ENCODE measurements at places on chromosomes 3 and 15.
A peak's percentile ranks its signal among the peaks of the same experiment; 100 is the strongest.

DNA sequence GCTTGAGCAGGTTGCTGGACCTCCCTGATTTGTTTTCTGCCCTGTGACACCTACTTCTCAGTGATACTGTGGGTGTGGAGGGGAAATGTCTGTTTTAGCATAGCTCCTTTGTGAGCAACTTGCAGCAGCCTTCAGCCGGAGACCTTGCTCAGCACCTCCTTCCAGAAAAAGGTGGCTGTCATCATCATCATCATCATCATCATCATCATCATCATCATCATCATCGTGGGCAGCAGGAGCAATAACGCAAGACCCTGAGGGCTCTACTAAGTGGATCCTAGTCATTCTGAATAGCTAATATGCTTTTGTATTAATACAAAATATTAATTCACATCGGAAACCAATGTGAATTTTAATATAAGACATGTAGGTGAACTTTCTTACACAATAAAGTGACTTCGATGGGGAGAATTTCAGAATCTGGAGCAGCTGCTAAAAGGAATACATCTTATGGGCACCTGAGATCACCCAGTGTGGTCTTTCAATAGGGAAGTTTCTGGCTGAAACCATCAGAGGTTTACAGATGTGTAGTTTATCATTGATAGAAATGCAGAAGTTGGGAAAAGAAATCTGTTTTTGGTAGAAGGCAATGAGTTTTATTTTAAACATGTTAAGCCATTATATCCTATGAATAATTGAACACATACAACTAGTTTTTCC, 8.6 kb downstream of the GABRR3 start:
- DNase-seq = no peak

DNA sequence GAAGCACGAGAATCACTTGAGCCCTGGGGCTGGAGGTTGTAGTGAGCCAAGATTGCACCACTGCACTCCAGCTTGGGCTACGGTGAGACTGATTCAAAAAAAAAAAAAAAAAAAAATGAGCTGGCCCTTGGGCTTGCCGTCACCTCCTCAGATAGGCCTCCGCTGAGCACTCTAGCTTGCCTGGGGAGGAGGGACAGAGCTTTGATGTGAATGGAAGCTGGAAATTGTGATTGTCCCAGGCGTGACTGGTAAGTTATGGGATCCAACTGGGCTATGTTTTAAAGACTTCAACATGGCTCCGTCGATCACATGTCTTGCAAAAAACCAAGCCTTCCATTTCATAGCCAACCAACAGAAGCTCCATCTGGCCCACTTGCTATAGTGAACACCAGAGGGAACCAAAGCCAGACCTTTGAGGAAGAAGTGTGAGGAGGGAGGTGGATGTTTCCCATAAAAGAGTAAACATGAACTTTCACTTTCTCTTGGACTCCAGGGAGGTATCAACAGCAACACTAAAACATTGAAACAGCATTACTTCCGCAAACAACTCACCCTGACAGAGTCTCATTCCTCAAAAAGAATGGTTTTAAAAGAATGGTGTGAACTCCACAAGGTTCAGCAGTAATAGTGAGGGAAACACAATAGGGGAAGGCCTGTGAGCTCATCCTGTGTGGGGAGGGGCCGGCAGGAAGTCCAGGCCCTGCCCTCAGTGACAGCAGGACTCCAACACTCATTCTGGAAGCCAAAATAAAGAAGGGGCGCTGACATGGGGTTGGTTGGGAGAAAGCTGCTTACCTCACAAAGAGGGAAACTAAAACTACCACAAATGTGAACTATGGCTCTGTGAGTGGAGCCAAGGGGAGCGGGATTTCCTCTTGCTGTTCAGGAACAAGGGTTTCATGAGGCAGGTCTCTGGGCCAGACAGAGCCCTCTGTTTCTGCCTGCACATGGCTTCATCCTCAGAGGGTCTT, 59.2 kb upstream of the IL12A start:
- DNase-seq = peak; percentile 49

- no peak for DNase-seq
These were observed 93.7 kb downstream of the NFKBIZ start for GRCh38 chr3:101943029-101943428.

DNA sequence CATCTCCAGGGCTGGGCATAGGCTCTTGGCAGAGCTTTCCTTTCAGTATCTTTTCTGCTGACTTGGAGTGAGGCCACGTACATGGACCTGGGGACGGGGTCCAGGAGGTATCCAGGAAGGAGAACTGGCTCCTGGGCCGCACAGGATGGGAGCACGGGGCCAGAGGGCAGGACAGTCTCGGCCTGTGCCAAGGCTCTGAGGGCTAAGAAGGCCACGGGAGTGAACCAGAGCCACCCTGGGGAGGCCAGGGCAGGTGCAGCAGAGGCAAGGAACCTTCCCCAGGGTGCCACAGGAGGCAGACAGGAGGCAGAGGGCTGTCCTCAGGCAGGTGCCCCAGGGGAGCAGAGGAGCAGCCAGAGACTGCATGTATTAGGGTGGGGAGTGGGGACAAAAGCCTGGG, 50.3 kb downstream of the PLXNA1 start:
- DNase-seq = no peak

- no peak for DNase-seq
These were observed 76.8 kb downstream of the ZPLD1 start for GRCh38 chr3:102511639-102512038.

- DNase-seq = no peak
These were observed 2.5 kb downstream of the SERPINI1 start for GRCh38 chr3:167738037-167738436.

GRCh38 chr15:68114840-68115239, 60.7 kb downstream of the PIAS1 start:
- no peak for DNase-seq

GRCh38 chr15:71715914-71716313, 94.4 kb upstream of the NR2E3 start:
- DNase-seq = no peak

DNA sequence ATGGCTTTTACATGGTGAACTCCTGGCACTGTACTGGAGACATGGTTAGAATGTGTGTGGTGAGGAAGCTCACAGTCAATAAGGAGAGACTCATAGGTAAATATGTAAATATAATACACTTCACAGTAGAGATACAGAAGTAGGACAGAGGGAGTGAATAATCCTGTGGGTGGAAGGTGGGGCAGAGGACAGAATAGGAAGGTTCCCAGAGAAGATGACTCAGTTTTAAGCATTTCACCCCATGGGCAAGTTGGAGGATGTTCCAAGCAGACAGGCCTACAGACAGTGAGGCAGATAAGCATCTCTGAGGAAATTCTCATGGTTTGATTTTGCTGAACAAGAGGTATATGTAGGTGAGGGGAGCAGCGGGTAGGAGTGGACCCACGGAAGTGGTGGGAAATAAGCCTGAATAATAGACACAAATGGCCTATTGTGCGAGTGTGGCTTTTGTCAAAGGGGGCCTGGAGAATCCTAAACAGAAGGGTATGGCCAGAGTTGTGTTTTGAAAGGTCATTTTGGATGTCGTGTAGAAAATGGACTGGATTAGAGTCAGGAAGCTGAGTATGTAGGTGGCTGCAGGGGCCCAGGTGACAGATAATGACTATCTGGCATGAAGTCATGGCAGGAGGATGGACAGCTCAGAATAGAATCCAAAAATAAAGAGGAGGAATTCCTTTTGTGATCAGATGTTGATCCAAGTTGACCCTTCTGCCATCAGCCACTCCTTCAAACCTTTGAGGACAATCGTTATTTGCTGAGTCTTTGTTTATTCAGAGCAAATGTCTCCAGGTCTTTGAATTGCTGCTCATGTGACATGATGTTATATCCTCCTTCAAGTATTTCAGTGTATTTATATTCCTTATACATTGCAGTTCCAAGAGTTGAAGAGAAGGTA, 97.3 kb upstream of the THRB start:
- DNase-seq = no peak

GRCh38 chr3:145903472-145904013, 257.4 kb downstream of the PLOD2 start:
- no peak for DNase-seq

DNA sequence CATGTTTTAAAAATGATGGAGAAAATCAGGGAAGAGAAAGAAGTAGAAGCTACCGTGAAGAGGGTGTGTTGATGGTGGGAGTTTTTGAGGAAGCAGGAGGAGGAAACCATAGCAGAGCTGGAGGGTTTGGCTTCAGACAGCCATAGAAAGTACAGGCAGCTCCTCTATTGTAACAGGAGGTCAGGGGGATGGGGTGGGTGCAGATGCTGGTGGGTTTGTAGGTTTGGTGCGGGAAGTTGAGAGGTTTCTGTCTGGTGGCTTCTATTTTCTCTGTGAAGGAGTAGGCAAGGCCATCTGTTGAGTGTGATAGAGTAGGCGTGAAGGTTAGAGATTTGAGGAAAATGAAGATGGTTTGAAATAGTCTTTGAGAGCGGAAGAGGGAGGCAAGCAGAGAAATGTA, 97.7 kb upstream of the TBC1D5 start:
- DNase-seq = no peak

DNA sequence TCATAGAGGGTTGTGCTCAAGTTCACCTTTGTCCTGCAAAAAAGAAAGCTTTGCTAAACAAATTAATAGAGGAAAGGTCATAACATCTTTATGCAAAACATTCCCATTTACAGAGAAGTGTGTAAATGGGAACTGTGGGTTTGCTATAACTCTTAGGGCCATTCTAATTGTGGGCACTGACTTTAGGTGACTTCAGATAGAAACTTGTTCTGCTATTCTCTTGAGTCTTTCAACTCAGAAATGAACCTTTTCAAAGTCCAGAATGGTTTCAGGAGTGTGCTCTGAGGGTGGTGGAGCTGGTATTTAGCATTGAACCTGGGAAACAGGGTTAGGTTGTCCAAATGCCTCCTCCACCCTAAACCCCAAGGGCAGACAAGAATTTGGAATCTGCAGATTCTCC, 34.0 kb downstream of the SPTSSB start:
- DNase-seq = no peak

GRCh38 chr3:181691901-181692300, 19.8 kb upstream of the SOX2 start:
- no peak for DNase-seq

- no peak for DNase-seq
These were observed 34.6 kb downstream of the HSPBAP1 start for GRCh38 chr3:122758877-122759560.

GRCh38 chr3:101964861-101965260, 115.5 kb downstream of the NFKBIZ start:
- DNase-seq = no peak
